ENCODE measurements at places on chromosomes 2 and 18.

GRCh38 chr2:168884975-168885374, 5.3 kb downstream of the SPC25 start:
- DNase-seq = no peak

GRCh38 chr2:159758686-159759085, 39.3 kb downstream of the CD302 start:
- DNase-seq = no peak

- no peak for DNase-seq
Measured at GRCh38 chr18:2148823-2149222, 422.5 kb downstream of the METTL4 start.

DNA sequence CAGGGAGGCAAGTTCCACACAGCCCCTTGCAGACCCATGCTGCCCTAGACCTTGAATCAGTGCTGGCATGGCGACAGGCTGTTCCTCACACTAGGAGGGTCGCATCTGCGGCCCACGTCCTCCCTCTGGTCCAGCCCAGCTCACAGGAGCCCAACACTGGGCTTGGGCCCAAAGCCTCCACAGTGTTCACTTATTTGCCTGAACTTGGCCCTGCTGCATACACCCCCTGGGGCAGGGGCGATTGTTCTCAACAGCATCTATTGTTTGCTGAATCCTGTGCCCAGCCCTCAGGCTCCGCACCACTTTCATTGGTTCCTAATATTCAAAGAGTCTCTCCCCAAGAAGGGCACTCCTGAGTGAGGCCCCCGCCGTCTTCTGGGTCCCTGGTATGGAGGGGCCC, 90.7 kb downstream of the ZBTB7C start:
- no peak for DNase-seq

DNA sequence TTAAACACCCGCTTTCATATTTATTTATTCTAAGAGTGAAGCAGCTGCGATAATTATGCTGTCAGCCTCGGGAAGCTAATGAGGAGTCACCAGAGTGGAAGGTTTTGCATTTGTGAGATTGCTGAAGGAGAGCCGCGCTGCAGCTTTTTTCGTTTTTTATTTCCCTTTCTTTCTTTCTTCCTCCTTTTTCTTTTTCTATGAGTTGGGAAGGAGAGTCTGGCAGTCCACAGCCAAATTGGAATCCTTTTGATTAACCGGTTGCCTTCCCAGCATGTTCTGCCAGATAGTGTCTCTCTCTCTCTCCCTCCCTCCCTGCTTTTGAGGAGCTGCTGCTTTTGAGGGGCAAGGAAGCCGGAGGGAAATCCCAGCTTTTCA, 82.1 kb downstream of the CDK15 start:
- DNase-seq = no peak

GRCh38 chr2:174176898-174177297, 71.4 kb downstream of the OLA1 start:
- no peak for DNase-seq

DNA sequence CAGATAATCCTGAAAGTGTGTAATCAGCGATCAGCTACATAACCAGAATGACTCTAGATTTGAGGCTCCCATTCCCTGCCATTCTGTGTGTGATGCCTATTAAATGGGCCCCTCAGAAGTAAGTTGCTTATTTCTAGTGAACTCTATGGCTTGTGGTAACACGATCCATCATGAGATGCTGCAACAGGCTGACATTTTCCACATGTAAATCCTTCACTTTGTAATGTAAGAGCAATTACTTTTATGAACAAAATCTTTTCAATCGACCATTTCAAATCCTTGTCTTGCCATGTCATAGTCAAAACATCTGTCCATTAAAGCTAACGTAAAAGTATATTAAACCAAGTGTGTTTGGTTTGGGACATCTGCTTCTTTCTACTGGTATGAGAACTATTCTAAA, 175.9 kb upstream of the ETAA1 start:
- DNase-seq = no peak

GRCh38 chr18:60246606-60247005, 126.0 kb downstream of the MC4R start:
- no peak for DNase-seq

GRCh38 chr18:68969027-68969426, 171.1 kb downstream of the CCDC102B start:
- DNase-seq = no peak

GRCh38 chr2:184530239-184530638, 68.1 kb upstream of the ZNF804A start:
- DNase-seq = no peak

- DNase-seq = no peak
Measured at GRCh38 chr2:10661846-10662245, 27.9 kb downstream of the NOL10 start.

DNA sequence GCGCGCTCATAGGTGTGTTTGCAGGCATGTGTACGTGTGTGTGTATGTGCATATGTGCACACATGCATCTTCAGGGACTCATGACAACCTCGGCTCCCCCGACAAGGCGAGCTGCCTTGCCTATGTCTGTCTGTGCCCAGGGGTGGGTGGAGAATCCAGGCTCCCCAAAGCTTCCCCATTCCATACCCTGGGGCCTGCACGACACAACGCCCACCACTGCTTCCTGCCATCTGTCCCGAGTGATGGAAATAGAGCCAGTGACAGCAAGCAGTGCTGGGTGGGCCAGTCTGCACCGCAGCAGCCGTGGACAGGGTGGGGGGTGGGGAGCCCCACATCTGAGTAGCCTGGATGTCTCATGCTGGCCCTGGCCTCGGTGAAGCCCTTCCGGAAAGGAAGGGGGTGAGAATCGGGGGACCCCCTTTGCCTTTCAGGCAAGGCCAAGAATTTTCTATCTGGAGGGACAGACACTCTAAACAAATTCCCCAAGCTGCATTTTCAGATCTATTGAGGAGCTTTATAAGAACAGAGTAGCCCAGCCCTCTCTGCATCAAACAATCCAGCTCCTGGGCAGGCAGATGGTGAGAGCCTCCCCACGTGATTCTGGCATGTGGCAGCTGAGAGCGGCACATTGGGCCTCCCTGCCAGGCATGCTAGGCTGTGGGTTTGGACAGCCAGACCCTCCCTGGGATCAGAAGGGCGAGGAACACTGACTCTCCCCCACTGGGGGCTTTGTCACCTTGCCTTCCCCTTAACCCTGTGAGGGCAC, 4.9 kb downstream of the KCNIP3 start:
- DNase-seq = no peak

- DNase-seq = no peak
Measured at GRCh38 chr18:10378688-10379420, 75.6 kb upstream of the APCDD1 start.

DNA sequence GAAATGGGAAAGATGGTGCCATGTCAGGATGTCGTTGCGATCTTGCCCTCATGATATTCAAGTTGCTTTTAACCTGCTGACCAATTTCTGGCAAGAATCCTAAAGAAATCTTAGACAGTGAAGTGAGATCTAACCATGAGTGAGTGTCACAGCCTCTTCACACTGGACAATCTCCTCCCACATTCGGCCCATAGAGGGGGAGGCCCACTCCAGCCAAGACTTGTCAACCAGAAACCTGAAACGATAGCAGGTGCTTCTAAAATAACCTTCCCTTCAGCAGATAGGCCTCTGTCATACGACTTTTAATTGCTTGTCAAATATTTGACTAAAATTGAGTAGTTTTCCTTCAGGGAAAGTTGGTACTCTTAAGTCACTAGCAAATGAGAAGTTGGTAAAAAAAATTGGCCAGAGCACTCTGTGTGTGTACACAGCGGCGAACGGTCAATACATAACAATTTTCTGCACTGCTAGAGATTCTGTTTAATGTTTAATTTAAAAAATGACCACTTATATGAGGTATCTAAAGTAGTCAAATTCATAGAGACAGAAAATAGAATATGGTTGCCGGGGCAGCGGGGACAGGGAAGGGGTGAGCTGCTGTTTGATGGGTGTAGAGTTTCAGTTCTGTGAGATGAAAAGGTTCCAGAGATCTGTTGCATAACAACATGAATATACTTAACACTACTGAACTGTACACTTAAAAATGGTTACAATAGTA, 110.2 kb downstream of the VAPA start:
- no peak for DNase-seq

- DNase-seq = no peak
Measured at GRCh38 chr2:7264791-7265190, 347.6 kb downstream of the RNF144A start.

DNA sequence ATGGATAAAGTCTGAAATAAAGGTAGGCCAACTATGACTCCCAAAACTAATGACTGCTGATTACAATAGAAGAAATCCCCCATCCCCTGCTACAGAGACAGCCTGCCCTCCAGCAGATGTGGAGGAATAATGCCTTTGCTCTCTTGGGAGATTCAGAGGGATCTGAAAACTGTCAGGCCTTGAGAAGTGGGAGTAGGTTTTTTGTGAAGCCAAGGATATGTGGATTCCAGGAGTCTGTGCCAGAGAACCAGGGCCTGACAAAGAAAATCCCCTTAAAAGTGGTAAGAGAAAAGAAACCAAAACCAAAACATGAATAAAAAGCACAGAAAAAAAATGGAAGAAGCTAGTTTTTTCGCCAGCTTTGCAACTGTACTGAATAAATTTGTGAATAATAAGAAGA, 397.6 kb downstream of the ZNF521 start:
- DNase-seq = no peak

DNA sequence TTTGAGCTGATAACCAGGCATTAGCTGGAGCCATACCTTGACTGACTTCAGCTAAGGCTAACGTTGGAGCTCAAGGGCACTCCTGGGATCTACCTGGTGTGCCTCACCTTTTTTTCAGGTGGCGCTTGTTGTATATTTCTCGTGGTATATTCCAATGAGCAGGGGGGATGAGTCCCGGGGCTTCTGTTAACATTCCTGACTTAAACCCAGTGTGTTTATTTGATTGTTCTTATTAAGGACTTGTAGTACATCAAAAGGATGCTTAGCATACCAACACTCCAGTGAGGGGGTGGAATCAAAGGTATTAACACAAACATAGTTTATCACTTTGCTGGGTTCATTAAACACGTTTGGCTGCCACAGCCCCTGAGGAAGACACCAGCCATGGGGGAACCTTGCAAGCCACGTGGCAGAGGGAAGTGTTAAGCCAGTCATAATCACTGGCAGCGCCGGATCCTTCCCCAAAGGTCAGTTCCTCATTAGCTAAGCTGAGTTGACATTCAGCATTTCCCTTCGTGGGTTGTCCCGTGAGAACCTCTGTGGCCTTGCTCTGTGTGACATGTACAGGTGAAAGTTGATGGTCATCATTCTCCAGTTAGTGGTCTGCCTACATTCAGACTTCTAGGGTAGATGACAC, 119.5 kb upstream of the MCFD2 start:
- no peak for DNase-seq

- no peak for DNase-seq
Measured at GRCh38 chr2:238883421-238883901, 35.6 kb downstream of the TWIST2 start.

GRCh38 chr18:11154368-11154989, 5.1 kb upstream of the PIEZO2 start:
- DNase-seq = no peak

DNA sequence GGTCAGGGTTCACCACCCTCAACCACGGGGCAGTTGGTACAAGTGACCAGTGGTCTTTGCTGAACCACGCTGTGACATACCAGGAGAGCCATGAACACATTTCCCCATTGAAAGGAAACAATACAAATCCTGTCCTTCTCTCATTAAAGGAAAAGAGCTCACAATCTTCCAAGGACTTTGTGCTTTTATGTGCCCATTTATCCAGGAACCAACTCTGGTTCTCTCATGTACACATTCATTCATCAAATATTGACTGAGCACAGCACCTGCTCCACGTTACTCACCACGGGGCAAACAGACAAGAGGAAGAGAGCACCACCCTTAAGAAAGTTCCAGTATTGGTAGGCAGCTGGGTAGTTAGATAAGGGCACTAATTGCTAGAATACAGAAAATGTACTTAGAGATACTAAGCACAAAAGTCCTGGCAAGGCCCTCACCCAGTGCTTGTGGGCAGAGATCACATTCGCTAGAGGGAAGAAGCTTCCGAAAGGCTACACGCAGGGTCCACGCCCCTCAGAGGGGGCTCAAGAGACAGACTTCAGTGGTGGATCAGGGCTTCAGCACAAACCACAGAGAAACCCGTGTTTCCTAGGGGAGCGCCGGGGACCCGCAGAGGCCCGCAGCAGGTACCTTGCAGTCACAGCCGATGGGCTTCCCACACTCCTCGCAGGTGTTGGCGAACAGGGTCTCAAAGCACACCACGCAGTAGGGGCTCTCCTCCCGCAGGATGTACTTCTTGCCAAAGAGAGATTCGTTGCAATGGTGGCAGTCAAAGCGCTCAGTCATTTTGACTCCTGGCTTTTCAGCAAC, 12.9 kb downstream of the FHL2 start:
- DNase-seq = no peak

GRCh38 chr2:224147174-224147573, 108.1 kb upstream of the SERPINE2 start:
- DNase-seq = no peak

DNA sequence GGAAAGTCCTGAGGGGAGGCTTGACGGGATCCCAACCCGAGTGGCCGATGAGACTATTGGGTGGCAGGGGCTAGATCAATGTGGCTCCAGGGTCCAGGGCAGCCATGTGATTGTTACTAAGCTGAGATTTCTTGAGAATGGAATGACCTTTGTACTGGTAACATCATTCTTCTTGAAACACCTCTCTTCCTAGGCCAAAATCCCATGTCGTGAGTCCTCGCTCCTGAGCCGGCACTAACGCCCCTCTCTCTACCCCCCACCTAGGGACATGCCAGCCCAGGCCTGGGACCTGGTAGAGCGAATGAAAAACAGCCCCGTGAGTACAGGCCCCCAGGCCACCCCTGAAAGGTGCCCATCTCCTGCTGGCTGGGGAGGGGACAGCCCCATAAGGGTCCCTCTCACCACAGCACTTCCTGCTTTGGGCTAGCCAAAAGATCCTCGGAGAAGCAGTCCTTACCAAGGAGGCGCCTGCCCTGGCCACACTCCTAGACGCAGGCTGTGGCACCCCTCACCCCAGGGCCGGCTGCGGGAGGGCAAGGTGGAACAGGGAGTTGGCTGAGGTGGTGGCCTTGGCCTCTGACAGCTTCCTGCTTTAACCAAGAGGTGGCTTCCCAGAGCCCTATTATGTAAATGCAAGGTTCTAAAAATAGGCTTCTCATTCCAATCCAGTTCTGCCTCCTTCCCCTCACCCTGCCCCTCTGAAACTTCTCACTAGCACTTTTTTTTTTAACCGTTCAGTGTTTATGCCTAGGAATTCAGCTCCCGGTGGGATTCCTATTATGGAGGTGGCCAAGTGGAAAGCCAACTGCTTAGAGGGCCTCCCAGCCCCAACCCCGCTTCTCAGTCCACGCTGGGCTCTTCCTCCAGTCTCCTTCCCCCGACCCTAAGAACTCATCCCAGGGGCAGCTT, 126.6 kb upstream of the PPP1CB start:
- DNase-seq = peak; percentile 15

- DNase-seq = no peak
Measured at GRCh38 chr2:190333395-190333794, 10.0 kb upstream of the INPP1 start.

GRCh38 chr2:134205087-134205486, 48.8 kb upstream of the MGAT5 start:
- DNase-seq = no peak

Data from activated naive CD4-positive, alpha-beta T cell (primary cell).